ENCODE measurements at places on chromosomes 3 and 15.

GRCh38 chr15:89851673-89852341 lies 37.2 kb upstream of the ANPEP start:
- DNase-seq: no peak

GRCh38 chr15:89978914-89979313 lies 22.2 kb upstream of the ZNF710 start:
- DNase-seq: no peak

DNA sequence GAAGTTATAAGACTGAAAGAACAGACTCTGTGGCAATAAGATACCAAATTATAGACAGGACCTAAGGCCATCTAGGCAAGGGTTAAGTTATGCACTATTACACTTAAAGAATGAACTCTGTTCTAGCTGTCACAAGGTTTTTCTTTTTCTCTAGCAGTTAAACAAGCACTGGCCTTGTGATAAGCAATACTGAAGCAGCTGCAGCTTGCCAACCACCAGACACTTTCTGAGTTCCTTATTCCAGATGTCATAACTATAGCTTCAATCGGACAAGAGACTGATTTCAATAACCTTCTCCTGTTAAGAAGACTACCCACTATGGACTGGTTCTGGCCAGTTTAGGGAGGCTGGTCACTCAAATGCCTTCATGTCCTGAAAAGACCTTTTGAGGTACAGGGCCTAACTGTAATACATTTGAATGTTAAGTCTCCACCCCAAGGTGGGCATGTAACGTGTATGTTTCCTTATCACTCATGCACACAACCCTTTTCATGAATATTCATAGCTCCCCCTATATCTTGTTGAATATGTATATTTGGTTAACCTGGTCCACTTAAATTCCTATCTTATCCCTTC lies 85.8 kb downstream of the CFAP20DC start:
- DNase-seq: no peak

DNA sequence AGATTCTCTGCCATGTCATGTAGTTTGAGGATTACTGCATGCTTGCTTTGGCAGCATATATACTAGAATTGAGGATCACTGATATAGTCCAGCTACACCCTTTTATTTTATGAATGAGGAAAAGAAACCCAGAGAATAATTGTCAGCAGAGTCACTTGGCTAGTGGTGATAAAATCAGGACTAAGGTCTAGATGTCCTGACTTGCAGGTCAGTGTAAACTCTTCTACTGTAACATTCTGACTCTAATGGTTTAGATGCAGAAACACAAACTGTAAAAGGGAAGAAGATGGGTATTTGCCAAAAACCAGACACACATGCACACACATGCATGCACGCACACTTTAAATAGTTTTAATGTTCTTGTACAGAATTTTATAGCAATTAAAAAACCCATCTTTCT lies 97.5 kb downstream of the ARHGEF26 start:
- no peak for DNase-seq

DNA sequence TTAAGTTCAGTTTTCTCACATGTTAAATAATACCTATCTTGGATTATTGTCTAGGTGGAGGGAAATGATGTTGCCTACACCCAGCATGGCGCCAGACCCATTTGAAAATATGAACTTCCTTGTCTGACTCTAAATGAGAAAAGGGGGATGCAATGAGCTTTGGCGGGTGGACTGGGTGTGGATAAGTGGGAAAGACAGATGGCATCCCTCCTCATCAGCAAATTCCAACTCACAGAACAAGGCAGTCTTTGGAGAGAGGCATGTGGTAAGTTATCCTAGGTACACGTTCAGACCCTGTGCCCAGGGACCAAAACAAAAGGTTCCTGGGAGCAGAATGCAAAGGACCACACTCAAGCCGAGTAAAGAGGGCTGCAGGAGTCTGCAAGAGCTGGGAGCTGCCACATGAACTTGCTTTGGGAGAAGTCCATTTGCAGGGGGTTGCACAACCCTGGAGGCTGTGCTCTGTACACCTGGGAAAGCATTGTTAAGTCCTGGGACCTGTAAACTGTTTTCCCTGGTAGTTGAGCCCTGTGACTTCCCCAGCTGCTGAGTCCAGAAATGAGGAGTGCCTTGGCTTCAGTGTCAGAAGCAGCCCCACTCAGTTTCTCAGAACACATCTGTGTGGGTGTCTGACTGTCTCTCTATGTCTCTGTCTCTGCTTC lies 102.3 kb upstream of the TPM1 start:
- DNase-seq: no peak

DNA sequence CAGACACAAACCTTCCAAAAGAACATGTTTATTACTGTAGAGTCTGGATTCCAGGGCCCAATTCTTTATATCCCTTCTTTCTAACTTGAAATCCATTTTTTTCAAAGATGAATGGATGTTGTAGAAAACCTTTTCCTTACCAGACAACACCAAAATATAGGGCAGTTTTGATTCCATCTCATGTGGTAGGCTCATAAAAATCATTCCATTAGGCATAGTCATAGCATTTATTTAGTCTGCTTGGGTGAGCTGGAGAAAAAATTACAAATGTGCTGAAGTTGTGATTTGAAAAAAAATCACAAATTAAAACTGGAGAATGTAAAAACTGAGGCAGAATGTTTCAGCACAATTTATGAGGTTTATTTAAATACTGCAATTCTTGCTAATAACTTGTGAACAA lies 199.3 kb upstream of the TBC1D5 start:
- no peak for DNase-seq

GRCh38 chr15:73881579-73882320 lies 8.4 kb downstream of the TBC1D21 start:
- no peak for DNase-seq

DNA sequence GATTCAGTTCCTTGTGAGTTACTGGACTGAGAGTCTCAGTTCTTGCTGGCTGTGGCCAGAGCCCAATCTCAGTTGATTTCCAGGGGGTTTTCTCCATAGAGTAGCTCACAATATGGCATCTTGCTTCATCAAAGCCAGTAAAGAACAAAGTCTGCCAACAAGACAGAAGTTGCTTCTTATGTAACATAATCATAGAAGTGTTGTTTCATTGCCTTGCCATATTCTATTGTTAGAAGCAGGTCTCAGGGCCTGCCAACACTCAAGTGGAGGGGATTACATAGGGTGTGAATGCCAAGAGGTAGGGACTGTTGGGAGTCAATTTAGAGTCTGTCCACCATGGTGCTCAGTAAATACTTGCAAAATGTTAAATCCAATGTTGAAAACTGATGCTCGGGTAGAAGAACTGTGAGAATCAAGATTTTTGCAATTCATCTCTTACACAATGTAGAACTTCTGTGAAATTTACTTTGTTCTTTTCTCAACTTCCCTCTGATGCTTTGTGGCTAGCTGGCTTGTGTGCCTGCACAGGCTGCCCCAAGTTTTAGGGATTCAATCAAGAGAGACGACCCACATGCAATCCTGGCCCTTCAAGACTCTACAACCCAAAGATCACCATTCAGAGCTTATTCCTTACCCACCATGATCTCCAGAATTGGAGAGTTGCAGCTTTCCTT lies 13.3 kb upstream of the PXYLP1 start:
- no peak for DNase-seq

GRCh38 chr3:126213379-126214028 lies 33.1 kb upstream of the ALDH1L1 start:
- DNase-seq: no peak

- no peak for DNase-seq
Measured at GRCh38 chr3:123038751-123039150, 11.2 kb upstream of the SEMA5B start.

GRCh38 chr15:92599394-92599970 lies 56.1 kb downstream of the FAM174B start:
- DNase-seq: no peak

DNA sequence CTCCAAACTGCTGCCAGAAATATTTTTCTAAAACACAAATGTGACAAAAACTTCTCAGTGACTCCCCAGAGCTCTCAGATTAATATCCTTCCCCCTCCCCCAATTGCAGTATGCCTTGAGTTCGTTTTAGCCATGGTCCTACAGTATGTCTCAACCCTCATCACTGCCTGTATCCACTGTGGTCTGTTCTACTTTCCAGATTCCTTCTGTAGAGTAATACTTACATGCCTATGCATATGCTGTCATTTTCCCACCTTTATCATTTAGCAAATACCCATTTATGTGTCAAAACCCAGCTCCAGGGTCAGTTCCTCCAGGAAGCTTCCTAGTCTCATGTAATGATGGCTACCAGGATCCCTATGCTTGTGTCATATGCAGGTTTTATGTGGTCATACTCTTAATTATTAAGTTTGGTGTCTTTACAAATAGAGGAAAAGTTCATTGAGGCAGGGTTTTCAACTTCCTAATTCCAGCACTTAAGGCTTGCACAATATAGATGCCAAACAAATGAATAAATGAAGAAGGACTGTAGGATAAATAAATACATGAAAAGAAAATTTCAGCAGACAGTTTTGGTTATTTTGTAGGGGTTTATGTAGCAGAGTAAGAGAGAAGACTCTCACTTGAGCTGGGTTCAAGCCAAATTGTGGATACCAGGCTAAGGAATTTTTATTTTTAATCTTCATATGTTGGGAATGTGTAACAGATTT lies 170.8 kb downstream of the ALCAM start:
- DNase-seq: no peak

- no peak for DNase-seq
Measured at GRCh38 chr15:58918239-58918638, 15.2 kb downstream of the SLTM start.

DNA sequence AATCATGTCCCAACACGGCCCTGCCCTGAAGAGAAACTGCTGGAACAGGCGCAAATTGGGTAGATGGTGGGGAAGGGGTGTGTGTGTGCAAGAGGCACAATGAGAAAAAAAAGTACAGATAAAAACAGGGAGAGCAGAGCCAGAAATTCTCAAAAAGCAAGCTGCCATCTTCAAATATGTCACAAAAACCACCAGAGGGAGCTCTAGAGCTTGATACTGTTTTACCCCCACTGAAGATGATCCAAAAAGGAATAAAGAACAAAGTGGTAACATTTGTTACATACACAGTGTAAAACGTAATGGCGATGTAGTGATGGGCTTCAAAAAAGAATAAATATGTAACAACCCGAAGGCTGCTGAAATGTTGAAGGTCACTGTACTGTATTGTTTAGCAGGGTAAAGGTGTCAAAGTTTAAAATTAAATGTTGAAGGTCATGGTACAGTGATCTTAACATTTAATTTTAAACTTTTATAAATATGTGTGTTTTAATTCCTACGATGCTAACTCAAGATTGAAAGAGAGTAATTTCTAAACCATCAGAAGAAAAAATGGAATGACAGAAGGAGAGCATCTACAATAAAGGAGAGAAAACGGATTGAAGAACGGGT lies 6.0 kb downstream of the SNRPA1 start:
- no peak for DNase-seq

GRCh38 chr3:184635774-184636173 lies 74.2 kb downstream of the EPHB3 start:
- no peak for DNase-seq

GRCh38 chr3:114460459-114460858 lies 166.6 kb downstream of the TIGIT start:
- no peak for DNase-seq

DNA sequence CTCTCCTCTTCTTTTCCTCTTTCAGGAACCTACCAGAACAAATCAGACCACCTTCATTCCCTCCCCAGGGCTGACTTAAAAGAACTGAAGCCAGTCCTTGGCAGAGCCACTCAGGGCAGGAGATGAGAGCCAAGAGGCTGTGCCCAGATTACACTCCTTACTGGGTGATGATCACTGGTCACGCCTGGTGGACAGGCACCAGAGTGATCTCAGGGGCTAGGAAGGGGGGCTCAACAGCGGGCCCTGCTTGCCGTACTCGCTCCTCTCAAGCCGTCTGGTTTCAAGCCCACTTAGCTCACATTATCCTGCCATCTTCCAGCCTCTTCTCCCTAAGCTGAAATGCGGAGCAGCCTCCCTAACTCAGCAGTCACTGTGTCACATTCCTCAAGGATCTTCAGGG lies 1.7 kb upstream of the FAH start:
- DNase-seq: no peak

DNA sequence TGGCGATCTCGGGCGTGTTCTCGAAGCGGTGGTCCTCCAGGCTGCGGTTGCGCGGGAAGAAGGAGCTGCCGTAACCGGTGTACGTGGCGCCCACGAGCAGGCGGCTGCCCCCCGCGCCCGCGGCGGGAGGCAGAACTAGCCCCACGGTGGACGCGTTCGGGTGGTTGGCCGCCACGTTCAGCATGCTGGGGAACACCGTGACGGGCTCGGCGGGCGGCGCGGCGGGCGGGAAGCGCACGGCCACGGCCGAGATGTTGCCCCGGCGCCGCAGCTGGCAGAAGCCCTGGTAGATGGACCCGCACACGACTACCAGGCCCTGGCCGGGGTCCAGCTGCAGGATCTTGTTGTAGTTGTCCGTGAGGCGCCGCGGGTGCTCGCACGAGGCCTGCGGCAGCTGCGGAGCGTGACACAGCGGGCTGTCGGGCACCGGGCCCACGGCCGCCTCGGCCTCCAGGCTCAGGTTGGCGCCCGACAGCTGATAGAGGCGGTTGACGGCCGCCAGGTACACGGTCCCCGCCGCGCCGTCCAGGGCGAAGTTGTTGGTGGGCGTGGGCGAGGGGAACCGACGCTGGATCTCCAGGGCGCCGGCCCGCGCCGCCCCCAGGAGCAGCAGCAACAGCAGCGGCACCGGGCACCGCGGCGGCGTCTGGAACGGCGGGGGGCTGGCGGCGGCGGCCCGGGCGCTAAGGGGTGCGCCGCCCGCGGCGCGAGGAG lies 397 bp downstream of the PLXND1 start:
- no peak for DNase-seq

GRCh38 chr15:68278595-68279405 lies 1.3 kb downstream of the FEM1B start:
- no peak for DNase-seq

GRCh38 chr3:194526164-194526563 lies 39.4 kb upstream of the ATP13A3 start:
- no peak for DNase-seq

- no peak for DNase-seq
Measured at GRCh38 chr3:45552031-45552793, 42.3 kb upstream of the LIMD1 start.

GRCh38 chr15:85692873-85693272 lies 101.9 kb downstream of the KLHL25 start:
- DNase-seq: no peak

- no peak for DNase-seq
Measured at GRCh38 chr3:43523454-43524053, 98.3 kb downstream of the ANO10 start.

DNA sequence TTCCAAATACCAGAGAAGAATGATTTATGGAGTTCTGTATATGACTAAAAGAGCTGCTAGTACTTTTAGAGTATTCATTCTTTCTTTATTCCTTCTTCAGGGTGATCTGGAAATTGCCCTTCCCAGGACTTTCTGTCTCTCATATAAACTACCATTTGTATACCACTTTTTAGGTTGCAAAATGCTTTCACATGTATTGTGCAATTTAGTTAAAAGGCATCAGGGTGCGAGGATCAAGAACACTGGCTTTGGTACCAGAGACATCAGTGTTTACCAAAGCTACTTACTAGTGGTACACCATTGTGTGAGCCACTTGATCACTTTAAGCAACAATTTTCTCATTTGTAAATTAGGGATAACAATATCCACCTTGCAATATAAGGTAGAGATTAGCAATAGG lies 251.4 kb downstream of the TIGIT start:
- DNase-seq: no peak

GRCh38 chr3:100928638-100929428 lies 64.4 kb downstream of the ABI3BP start:
- DNase-seq: no peak

GRCh38 chr3:148175214-148175613 lies 522.5 kb upstream of the AGTR1 start:
- no peak for DNase-seq
